PC-3 (cell line): ENCODE measurements at places on chromosomes 3 and 15. TPM values are rescaled to one million over a fixed set of nuclear protein-coding genes. Genes with fewer than 3 reads are reported as not detected.
A peak's percentile ranks its signal among the peaks of the same experiment; 100 is the strongest.

GRCh38 chr3:197309528-197310361, 11.3 kb upstream of the DLG1 start:
- no peaks in the 10 kb centered on the region for H3K27me3 ChIP-seq
- H3K4me3 ChIP-seq = peak overlapping the region; percentile 31
- DNase-seq = peak; percentile 89
- peak overlapping the region; percentile 83 for H3K27ac ChIP-seq
- no peaks in the 10 kb centered on the region for H3K36me3 ChIP-seq

- H3K36me3 ChIP-seq = no peaks in the 10 kb centered on the region
- H3K27ac ChIP-seq = no peak overlapping the region
- no peak overlapping the region for H3K4me3 ChIP-seq
- peak; percentile 21 for DNase-seq
These were observed 18.6 kb downstream of the SAMD7 start for GRCh38 chr3:169929830-169930519.

DNA sequence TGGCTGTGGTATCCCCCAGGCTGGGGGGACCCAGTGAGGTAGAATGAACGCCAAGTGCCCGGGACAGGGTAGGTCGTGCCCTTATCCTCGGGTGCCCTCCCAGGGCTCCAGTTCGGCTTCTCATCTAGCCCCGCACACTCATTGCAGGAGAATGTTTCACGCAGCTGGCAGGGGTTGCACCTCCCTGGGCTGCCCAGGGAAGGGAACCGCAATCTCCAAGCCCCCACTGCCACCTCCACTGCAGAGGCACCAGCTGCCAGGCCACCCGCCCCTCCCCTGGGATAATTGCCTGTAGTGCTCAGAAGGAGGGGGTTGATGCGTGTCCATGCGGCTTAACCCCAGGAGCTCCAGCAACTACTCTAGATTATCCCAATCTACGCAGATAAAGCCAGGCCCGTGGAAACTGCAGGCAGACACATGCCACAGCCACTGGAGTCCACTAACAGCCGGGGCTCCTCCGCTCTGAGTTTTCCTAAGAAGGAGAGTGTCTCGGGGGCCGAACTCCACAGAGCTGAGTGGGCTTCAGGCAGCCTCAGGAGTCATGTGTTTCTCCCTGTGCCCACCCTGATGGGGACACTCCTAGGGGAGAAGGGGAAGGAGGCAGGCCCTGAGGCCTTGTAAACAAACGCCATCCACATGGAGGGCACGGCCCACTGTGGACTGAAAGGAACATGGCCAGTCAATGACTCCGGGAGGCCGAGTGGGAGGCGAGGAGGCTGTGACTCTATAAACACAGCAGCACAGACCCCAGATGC, 137.2 kb upstream of the IQSEC1 start:
- no peaks in the 10 kb centered on the region for H3K36me3 ChIP-seq
- H3K27me3 ChIP-seq = no peaks in the 10 kb centered on the region
- H3K4me1 ChIP-seq = peaks cover 3% of the 10 kb centered on the region
- no peak overlapping the region for H3K4me3 ChIP-seq
- no peak overlapping the region for H3K27ac ChIP-seq

DNA sequence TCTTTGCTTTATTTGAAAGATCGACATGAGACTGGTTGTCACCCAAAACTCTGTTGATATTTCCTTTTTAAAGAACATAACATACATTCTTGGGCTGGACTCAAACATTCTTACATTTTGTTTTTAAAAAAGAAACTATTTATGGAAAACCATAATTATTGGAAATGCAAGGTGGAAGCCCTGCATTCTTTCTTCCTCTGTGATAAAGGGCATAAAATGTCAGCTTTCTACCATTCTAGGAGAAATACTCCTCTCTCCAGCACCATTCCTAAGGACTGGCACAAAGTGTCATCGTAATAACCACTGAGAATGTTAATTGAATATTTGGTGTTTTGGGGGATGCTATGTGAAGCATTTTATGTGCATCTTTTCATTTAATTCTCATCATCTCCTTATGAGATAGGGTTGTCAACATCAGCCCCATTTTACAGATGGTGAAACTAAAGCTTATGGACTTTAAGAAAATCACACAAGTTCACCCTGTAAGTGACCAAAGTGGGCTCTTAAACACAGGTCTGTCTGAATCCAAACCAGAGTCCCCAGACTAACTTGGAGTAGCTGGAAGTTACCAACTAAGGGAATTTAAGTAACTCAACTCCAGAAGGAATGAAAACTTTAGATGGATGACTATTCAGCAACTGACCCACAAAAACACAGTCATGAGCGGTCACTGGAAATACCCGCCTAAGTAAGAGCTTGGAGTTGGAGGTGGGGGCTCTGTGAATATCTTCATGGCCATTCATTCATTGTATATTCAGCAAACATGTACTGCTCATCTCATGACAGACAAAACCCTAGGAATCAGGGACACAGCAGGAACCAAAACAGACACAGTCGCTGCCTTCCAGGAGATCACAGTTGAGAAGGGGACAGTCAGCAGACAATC, 45.9 kb upstream of the LMCD1 start:
- H3K4me3 ChIP-seq = no peak overlapping the region
- DNase-seq = no peak
- H3K36me3 ChIP-seq = no peaks in the 10 kb centered on the region

DNA sequence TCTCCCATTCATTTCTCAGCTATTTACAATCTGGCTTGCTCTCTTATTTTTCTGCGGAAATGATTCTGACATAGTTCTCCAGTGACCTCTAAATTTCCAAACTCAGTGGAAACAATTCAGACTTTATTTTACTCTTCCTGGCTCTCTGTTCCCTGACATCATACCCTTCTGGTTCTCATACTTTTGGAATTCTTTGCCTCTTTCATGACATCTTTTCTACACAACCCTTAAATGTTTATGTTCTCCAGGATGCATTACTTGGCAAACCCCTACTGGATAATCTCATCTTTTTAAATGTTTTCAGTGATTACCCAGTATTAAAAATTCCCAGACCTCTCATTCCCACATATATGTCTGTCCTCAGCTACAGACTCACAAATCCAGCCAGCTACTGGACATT, 23.9 kb upstream of the PLSCR4 start:
- no peak overlapping the region for H3K4me3 ChIP-seq
- no peaks in the 10 kb centered on the region for H3K36me3 ChIP-seq
- no peak for DNase-seq
- no peak overlapping the region for H3K27ac ChIP-seq
- peaks cover 14% of the 10 kb centered on the region for H3K4me1 ChIP-seq

DNA sequence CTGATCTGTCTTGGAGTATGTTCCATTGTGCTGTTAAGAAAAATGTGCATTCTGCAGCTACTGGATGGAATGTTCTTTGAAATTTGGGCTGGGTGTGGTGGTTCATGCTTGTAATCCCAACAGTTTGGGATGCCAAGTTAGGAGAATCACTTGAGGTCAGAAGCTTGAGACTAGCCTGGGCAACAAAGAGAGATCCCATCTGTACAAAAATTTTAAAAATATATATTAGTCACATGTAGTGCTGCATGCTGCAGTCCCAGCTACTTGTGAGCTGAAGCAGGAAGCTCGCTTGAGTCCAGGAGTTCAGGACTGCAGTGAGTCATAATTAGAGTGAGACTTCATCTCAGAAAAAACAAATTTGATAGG, 62.8 kb upstream of the PLSCR4 start:
- peaks cover 32% of the 10 kb centered on the region for H3K4me1 ChIP-seq
- no peaks in the 10 kb centered on the region for H3K27me3 ChIP-seq

GRCh38 chr3:190491533-190492054, 22.3 kb upstream of the IL1RAP start:
- peak; percentile 52 for DNase-seq
- H3K27ac ChIP-seq = no peak overlapping the region
- no peaks in the 10 kb centered on the region for H3K36me3 ChIP-seq
- H3K4me1 ChIP-seq = peaks cover 20% of the 10 kb centered on the region

GRCh38 chr15:74497584-74497983, 36.6 kb upstream of the UBL7 start:
- H3K4me3 ChIP-seq = no peak overlapping the region
- DNase-seq = peak; percentile 96
- peak overlapping the region; percentile 64 for H3K27ac ChIP-seq
- no peaks in the 10 kb centered on the region for H3K27me3 ChIP-seq
- H3K4me1 ChIP-seq = peaks cover 14% of the 10 kb centered on the region

DNA sequence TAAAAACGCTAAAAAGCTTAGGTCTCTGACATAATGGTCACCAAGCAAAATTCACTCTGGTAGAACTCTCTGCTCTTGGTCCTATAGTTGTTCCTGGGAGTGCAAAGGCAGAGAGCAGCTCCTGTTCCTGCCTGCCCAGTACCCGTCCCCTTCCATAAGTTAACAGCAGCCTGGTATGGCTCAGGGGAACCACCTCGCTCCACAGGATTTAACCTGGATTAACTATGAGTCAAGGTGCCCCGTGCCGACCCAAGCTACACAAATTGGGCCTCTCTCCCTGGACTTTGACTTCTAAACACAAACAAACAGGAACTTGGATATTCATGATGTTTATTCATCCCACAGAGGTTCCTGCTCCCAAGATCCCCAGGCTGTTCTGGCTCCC, 32.1 kb downstream of the SCAP start:
- H3K4me3 ChIP-seq = no peak overlapping the region
- peaks cover 9% of the 10 kb centered on the region for H3K36me3 ChIP-seq
- H3K4me1 ChIP-seq = peaks cover 20% of the 10 kb centered on the region
- peak overlapping the region; percentile 72 for H3K27ac ChIP-seq

GRCh38 chr3:25585361-25586166, 79.1 kb downstream of the TOP2B start:
- H3K36me3 ChIP-seq = no peaks in the 10 kb centered on the region
- H3K27ac ChIP-seq = no peak overlapping the region
- H3K4me1 ChIP-seq = peaks cover 12% of the 10 kb centered on the region

DNA sequence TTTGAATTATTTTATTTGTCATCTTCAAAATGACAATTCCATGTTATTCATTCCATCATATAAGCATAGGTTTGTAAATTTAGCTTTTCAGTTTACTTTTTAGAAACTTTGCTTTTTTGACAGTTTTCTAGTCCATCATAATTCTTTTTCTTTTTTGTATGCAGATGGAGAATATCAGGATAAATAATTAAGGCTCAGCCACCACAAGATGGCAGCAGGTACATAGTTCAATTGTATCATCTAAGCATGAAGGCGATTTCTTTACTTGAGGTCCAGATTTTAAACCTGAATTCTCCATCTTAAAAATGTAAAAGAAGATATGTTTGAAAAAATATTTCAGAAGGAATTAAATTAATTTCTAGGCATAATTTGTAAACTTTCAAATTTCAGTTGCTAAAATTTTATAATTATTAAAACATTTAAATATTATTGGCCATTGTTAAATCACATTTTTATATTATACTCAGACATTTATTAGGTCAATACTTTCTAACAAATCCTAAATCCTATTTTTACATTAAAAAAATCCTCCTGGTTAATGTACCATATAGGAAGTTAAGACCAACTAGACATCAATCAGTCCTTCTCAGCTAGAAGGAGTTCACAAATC, 15.1 kb downstream of the PLSCR5 start:
- 0 out of 2 replicates have a peak, but pooled peaks cover 3% of the 10 kb centered on the region for H3K4me1 ChIP-seq
- no peak overlapping the region for H3K4me3 ChIP-seq
- no peaks in the 10 kb centered on the region for H3K36me3 ChIP-seq

DNA sequence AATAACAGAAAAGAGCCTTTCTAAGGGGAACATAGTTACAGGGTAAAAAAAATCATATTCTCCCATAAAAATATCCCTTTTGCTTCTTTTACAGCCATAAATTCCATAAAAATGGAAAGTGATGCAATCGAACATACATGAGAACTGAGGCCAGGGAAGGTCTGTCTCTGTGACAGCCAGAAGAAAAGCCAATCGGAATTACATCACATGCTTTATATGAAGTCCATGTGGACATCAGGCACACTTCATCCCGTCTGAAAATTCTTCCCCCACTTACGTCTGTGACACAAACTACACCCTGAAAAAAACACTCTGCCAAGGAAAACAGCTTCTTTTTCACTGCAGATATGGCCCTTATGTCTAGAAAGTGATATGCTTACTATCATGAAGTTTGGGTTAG, 323.5 kb downstream of the ERC2 start:
- peaks cover 28% of the 10 kb centered on the region for H3K27me3 ChIP-seq
- H3K36me3 ChIP-seq = no peaks in the 10 kb centered on the region
- no peak for DNase-seq
- no peaks in the 10 kb centered on the region for H3K4me1 ChIP-seq

DNA sequence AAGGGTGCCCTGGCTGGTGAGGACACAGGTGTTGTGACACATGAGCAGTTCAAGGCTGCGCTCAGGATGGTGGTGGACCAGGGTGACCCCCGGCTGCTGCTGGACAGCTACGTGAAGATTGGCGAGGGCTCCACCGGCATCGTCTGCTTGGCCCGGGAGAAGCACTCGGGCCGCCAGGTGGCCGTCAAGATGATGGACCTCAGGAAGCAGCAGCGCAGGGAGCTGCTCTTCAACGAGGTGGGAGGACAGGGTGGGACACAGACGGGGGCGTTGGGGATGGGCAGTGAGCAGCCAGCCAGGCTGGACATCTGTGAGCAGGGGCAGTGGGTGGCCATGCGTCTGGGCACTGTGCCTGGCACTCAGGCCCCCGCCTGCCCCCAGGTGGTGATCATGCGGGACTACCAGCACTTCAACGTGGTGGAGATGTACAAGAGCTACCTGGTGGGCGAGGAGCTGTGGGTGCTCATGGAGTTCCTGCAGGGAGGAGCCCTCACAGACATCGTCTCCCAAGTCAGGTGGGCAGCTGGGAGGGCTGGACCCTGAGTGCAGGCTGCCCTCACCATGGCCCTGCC, 10.3 kb downstream of the ANKRD63 start:
- peak; percentile 36 for DNase-seq
- peaks cover 2% of the 10 kb centered on the region for H3K4me1 ChIP-seq
- no peaks in the 10 kb centered on the region for H3K27me3 ChIP-seq

P2RY1 gene
- 0.29 and 0.81 TPM in 2 replicates for total RNA-seq

NR2F2 gene
- 19.0 and 19.6 TPM in 2 replicates for total RNA-seq

GOLGA6L4 gene
- total RNA-seq = 0.73 and 1.2 TPM in 2 replicates

OR5K3 gene
- total RNA-seq = not detected in 2 replicates

CHRNA5 gene
- total RNA-seq = 8.4 and 11.0 TPM in 2 replicates

TMPRSS7 gene
- 0.33 TPM in 1 of 2 replicates, not detected in the other for total RNA-seq

CD276 gene
- 85.3 and 85.6 TPM in 2 replicates for total RNA-seq

CLDN18 gene
- not detected in 2 replicates for total RNA-seq

SLC22A14 gene
- total RNA-seq = 0.07 TPM in 1 of 2 replicates, not detected in the other

CTXND1 gene
- total RNA-seq = not detected in 2 replicates

HTR3E gene
- total RNA-seq = not detected in 2 replicates

CPNE4 gene
- not detected in 2 replicates for total RNA-seq

FURIN gene
- total RNA-seq = 39.1 and 44.2 TPM in 2 replicates

TLR9 gene
- not detected in 2 replicates for total RNA-seq

TF gene
- not detected in 2 replicates for total RNA-seq
